RPMI7951 (cell line): ENCODE measurements at places on chromosomes 16 and 17.

DNA sequence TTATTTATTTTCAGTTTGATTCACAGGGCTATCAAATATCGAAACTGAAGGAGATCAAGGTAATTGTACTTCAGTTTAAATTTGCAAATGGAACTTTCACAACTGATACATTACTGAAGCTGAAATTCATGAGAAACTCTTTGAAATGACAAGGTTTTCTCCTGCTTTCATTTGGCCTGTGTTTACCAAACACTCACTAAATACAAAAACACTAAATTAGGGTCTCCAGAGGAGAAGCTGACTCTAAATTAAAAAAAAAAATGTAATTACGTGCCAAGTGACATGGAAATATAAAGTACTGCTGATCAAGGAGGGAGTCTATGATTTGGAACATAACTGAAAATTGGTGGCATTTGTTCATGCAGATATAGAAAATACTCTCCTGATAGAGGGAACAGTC lies 205.8 kb downstream of the CDH11 start:
- DNase-seq: no peak

- no peak for DNase-seq
Measured at GRCh38 chr17:44308865-44309264, 464 bp downstream of the RUNDC3A start.

- DNase-seq: peak; percentile 41
Measured at GRCh38 chr17:51035431-51035830, 85.2 kb downstream of the SPAG9 start.

- DNase-seq: no peak
Measured at GRCh38 chr16:48574766-48575165, 35.2 kb downstream of the N4BP1 start.

GRCh38 chr17:16459855-16460550 lies 32.0 kb downstream of the LRRC75A start:
- no peak for DNase-seq

DNA sequence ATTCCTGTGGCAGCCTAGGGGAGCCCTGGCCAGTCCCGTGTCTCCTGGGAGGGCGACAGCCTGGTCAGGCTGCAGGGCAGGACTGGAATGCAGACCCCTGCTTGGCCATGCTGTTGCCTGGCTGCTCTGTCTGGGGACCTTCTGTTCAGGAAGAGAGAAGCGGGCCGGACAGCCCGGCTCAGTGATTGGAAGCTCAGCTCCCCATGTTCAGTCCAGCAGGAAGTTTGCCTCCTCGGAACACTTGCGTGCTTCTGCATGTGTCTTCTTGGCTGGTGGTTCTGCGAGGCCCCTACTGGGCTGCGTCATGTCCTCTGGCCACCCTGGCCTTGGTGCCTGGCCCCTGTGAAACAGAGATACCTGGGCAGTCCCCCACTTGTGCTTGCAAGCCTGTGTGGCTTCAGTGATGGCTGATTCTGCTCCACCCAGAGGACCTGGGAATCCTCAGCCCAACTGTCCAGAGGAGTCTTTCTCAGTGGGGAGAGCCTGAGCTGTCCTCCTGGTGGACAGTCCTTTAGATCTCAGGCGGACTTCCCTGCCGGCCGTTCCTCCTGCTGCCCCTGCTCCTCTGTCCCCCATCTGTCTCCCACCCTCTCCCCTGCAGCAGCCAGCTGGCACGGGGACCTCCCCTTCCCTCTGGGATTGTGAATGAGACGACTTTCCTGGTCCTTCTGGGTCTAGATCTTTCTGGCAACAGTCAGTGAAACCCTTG lies 279.5 kb downstream of the SEC14L1 start:
- no peak for DNase-seq

DNA sequence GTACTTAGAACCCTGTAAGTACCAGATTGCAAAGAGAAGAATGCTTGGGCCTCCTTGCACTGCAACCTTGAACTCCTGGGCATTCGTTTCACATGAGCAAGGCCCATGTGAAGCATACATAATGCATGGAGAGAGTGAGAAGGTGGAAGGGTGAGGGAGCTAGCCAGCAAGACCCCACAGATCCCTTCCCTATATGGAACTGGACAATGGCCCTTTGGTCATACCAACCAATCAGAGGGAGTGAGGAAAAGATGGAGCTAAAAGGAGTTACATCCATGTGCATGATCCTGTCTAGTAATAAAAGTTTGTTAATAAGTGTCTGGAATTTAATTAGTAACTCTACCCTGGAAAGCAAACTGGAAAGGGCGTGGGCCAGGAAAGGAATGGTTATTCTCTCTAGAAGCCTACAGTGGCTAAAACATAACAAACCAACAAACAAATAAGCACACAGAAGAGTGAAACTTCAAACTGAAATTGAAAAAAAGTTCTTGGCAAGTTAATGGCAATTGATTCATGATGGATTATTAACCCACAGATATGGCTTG lies 29.6 kb downstream of the DNAH3 start:
- no peak for DNase-seq

DNA sequence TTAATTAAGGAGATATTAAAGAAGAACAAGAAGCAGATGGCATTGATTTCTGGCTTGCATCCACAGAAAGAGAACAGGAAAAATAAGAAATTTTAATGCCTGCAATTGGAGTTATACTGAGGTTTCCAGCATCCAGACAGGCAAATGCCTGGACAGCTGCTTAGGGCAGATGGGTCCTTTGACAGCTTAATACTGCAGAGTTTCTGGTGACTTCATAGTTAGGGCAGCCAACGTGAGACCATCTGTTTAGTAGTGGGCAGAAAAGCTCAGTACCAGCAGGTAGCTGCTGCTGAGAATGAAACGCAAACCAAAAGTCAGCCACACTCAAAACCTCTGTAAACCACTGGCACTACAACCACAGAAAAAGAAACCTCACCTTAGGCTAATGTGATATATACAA lies 109.8 kb downstream of the CDK5R1 start:
- DNase-seq: no peak

- DNase-seq: peak; percentile 87
Measured at GRCh38 chr16:84739349-84740124, 39.7 kb downstream of the USP10 start.

GRCh38 chr16:69451166-69451565 lies 26.7 kb downstream of the CYB5B start:
- no peak for DNase-seq

GRCh38 chr17:31275116-31275515 lies 21.9 kb downstream of the OMG start:
- DNase-seq: no peak

DNA sequence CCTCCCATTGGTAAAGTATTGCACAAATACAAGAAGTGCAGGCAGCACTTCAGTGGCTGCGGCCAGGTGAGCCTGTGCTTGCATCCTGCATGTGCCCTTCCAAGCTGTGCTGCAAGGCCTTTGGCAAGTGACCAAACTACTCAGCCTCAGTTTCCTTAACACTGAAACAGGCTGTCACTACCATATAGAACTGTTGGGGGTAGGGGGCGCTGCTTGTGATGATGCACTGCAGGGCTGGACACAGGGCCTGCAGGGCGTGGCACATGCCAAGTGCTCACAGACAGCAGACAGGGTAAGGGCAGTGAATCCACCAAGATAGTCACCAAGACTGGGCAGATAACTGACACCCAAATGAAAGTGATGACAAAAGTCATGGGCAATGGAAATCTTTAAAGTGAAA lies 65.6 kb upstream of the SREBF1 start:
- no peak for DNase-seq

- DNase-seq: no peak
Measured at GRCh38 chr16:49140618-49141017, 141.0 kb downstream of the CBLN1 start.

DNA sequence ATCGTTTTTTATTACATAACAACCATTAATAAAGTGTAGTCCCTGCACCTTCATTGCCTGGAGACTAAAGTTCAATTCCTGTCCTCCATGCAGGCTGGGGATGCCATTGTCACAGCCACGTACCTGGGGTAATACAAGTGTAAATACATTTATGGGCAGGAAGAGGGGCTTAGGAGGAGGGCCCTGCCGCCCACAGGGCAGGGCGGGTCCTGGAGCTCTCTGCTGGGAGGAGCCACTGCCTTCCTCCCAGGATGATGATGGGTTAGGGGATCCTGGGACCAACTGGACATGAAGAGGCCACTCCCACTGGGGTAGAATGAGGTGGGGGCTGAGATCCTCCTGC lies 44.1 kb upstream of the SLC38A10 start:
- DNase-seq: no peak

- DNase-seq: peak; percentile 91
Measured at GRCh38 chr17:79988185-79988971, 47.3 kb downstream of the TBC1D16 start.

DNA sequence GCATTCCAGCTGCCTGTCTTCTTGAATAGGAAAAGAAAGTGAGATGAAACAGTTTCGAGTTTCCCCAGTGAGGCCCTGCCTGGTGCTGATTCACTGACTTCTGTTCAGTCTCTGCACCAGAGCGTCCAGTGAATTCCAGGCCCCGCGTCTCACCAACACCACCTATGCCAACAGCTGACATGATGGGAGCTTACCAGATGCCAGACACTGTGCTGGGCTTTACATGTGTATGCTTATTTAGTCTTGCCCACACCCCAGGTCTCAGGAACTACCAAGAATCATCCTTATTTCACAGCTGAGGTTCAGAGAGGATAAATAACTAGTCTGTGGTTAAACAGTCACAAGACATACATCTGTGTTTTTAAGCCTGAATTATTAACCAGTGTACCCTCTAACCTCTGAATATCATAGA lies 29.1 kb upstream of the IRX6 start:
- peak; percentile 22 for DNase-seq

- DNase-seq: no peak
Measured at GRCh38 chr16:1650131-1650530, 27.9 kb upstream of the JPT2 start.

- DNase-seq: no peak
Measured at GRCh38 chr17:70668938-70669778, 499.8 kb downstream of the KCNJ2 start.

GRCh38 chr17:6711681-6712057 lies 1.5 kb downstream of the SLC13A5 start:
- no peak for DNase-seq

DNA sequence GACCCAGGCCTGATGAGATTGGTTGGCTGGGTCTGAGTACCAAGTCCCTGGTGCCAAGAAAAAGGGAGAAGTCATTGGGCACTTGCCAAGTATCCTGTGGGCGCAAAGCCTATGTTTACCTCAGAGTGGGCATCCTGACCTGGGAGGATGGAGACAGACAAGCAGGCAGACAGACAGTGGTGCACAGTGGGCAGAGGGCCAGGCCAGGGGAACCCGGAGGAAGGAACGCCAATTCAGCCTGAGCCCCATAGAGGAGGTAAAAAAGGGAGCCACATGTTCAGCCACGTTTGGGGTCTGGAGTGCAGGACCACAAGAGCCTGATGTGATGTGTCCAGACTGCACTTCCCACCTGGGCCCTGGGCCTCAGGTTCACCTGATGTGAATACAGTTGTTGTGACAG lies 5.4 kb downstream of the PHKG2 start:
- DNase-seq: no peak

DNA sequence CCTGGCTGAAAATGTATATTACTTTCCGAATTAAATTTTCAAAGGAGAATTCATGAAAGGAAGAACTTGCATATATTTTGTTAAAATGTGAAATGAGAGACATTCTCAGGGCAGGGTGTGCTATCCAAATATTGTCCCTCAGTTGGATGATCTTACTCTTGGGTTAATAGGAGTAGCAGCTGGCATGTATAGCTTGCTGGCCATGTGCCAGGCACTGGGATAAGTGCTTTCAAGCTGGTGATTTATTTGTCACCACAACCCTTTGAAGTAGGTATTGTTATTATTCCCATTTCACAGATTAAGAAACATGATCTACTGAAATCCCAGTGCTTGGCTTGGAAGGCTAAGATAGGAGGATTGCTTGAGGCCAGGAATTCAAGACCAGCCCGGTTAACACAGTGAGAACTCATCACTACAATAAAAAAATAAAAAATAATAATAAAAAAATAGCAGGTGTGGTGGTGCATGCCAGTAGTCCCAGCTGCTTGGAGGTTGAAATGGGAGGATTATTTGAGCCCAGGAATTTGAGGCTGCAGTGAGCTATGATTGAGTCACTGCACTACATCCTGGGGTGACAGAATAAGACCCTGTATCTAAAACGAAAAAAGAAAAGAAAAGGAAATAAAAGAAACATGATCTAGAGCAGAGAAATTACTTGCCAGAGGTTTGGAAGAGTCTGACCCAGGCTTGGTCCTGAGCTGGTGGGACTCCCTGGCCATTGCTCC lies 11.6 kb upstream of the MPHOSPH6 start:
- DNase-seq: peak; percentile 39

- DNase-seq: no peak
Measured at GRCh38 chr17:35256629-35257028, 13.8 kb downstream of the SLFN5 start.

DNA sequence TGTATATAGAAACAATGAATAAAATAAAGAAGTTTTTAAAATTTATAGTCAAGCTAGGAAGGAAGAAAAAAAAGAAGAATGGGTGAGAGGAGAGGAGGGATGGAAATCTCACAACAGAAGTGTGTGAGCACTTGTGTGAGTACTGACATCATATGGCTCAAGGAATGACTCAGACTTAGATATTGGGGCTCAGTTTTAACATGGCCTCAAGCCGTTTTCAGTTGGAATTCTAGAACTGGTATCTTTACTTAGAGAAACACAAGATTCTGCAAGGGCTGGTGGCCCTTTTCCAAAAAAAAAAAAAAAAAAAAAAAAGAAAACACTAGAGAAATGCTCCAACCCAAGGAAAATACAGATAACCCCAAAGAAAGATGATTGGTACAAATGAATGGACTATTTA lies 55.1 kb downstream of the STXBP4 start:
- DNase-seq: no peak

- DNase-seq: no peak
Measured at GRCh38 chr16:58286280-58286679, 8.5 kb downstream of the PRSS54 start.

DNA sequence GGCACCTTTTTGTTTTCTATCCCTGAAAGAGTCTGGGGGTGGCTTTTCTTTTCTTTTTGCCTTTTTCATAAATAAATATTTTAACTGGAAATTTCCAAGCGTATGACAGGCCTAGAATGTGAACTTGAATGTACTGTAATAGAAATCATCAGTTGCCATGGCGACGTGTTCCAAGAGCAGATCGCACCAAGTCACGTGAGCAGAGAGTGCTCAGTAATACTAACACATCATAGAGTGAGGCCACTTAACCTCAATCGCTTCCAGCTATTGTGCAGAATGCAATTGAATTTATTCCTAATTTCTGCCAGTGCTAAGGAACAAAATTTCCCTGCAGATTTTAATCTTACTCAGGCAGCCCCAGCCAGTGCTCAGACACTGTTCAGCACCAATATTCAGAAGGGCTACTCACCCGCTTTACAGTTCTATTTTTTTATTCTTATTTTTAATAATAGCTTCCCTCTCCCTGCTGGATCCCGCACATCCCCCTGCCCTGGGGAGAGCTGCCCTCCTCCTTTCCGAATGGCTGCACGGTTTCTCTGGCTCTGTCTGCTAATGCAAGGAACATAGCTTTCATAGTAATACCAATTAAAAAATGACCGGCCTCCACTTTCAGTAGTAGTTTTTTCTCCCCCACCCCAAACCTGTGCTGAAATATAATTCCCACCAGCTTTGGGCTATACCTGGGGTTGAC lies 26.2 kb upstream of the PMFBP1 start:
- DNase-seq: peak; percentile 74

- DNase-seq: no peak
Measured at GRCh38 chr17:49890077-49890821, 42.4 kb upstream of the TAC4 start.
